Putamen (tissue), 1 donor: ENCODE measurements at places on chromosomes 6 and 20.

GRCh38 chr6:126170978-126171382 lies 168.9 kb upstream of the CENPW start:
- DNase-seq: no peak

DNA sequence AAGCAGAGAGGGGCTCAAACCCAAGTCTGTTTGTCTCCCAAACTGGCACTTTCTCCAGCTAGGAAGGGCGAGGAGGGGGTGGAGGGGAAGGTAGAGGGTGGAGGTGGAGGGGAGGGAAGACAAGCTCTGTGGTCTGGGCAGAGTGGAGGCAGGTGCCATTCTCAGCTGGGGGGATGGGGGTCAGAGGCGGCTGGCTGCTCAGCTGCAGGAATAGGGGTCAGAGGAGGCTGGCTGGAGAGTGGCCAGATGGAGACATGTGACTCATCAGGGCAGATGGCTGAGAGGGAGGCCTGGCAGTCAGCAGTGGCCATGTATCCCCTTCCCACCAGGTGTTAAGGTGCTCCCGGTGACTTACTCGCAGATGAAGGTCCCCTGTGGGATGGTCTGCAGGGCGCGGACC lies 3.5 kb upstream of the SLC44A4 start:
- no peak for DNase-seq

- DNase-seq: no peak
Observed at GRCh38 chr6:99711302-99711701, 104.7 kb downstream of the PRDM13 start.

GRCh38 chr20:63060057-63060991 lies 53.6 kb upstream of the BHLHE23 start:
- DNase-seq: no peak

DNA sequence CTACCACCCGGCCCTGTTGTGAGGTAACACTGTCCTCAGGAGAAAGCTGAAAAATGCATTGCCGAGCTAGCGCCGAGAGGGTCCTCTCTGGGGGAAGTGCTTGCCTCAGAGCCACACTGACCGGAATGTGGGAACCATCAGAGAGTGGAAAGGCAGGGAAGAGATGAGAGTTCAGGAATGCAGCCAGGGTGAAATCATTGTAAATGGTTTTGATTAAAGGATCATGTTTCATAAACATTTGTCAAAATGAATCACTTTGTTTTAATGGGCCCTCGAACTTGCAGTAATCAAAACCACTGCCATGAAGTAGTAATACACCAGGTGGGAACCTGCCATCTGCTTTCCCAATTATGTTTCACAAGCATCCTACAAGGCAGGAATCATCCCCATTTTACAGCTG lies 16.9 kb upstream of the IL17F start:
- DNase-seq: no peak

DNA sequence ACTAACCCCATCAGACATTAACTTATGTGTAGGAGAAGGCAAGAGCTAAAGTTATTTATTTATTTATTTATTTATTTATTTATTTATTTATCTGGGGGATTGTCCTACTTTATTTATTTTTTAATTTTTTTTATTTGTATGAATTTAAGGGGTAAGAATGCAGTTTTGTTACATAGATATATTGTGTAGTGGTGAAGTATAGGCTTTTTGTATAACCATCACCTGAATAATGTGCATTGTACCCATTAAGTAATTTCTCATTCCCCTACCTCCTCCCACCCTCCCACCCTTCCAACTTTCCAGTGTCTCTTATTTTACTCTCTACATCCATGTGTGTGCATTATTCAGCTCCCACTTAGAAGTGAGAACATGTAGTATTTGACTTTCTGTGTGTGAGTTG lies 51.6 kb downstream of the SPTLC3 start:
- DNase-seq: no peak

DNA sequence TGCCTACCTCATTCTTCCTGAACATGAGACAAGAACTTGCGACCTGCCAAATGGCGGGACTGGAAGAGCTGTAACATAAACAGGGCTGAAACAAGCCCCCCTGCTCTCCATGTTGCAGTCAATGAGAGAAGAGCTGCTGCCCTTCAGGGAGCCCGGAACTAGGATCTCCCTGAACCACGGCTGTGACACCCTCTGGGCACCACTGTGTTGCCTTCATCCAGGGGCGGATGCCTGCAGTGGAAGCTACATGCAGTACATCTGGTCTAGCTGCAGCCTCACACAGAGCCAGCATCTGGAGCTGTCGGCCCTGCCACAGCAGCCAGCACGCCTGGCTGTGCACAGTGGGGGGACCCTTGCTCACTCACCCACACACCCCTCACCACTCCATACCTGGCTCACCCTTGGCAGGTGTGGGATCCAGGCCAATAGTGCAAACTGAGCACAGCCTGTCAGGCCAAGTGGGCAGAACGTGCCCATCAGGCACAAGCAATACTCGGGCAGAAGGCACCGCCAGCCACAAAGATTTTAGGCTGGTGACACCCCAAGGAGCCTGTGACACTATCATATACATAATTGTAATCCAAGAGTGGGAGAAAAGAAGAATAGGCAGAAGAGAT lies 451.3 kb downstream of the HTR1B start:
- no peak for DNase-seq

GRCh38 chr20:50537546-50538201 lies 27.5 kb downstream of the PTPN1 start:
- DNase-seq: no peak

GRCh38 chr6:71310261-71310660 lies 21.6 kb downstream of the OGFRL1 start:
- DNase-seq: no peak

- no peak for DNase-seq
Observed at GRCh38 chr6:14762077-14762476, 483.8 kb upstream of the JARID2 start.

DNA sequence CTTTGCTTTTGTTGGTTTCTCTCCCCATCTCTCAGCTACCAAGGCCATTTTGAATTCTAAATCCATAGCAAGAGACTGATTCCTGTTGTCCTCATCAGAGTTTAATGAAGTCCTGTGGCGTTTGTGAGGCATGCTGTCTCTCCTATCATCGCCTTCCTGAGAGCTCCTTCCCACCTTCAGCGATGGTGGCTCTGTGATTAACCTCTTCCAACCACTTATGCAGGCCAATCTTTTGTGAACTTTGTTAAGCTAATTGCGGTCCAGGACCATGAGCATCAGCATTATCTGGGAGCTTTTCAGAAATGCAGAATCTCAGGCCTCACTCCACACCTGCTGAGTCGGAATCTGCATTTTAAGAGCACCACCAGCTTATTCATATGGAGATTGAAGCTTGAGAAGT lies 272.5 kb upstream of the CDYL start:
- no peak for DNase-seq

GRCh38 chr20:43916073-43916880 lies 1.6 kb downstream of the TOX2 start:
- DNase-seq: no peak

DNA sequence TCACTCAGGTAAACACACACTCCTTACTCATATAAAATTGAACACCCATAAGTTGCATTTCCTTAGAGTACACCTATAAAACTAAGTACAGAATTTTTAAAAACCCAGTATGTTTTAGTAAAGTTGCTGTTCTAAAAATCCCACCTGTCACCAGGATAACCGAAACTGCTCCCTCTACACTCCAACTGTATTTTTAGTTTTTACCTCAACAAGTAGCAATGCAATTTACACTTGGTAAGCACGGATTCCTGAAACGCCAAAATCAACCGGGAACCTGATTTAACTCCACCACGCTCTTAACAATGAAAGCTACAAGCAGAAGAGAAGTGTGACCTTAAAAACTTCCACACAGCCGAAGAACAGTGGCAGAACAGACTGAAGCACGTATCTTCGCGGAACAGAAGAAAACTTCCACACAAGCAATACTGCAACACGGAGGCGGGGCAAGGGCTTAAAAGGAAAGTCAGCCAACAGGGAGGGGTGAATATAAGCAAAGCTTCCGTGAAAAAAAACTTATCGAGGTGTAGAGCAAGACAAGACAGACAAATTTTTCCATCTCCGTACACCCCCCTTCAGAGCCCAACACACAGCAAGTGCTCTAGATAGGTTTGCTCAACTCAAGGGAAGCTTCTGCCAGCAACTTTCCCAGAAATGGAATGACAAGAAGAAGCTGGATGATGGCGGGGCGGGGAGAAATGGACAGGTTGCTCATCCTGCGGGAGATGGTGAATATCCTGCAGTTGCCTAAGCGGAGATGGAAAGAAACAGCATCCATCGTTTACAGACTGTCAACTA lies 1.4 kb downstream of the STAU1 start:
- DNase-seq: peak; percentile 47

GRCh38 chr6:90098627-90099026 lies 198.0 kb downstream of the BACH2 start:
- DNase-seq: no peak

- DNase-seq: no peak
Observed at GRCh38 chr6:4635666-4636065, 140.5 kb upstream of the CDYL start.

DNA sequence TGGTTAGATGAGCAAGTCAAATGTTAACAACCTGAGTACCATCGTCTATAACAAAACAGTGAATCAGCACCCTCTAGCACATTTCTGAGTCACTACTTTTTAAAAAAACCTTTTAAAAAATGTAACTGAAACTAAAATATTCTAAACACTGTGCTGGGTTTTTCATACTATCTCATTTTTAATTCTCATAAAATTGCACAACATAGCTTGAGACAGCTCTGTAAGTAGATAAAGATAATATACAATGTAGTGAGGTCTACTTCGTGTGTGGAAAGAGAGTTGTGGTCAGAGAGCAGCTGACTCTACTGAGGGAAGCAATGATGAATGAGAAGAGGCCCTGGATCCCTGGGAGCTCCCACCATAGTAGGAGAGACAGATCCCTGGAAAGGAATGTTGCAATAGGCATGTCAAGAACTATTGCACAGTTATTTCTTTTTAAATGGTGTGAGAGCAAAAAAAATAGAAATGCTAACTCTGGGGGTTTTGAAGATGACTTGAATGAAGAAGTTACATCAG lies 13.6 kb upstream of the CALHM6 start:
- no peak for DNase-seq

- DNase-seq: peak; percentile 57
Observed at GRCh38 chr20:40506537-40506939, 182.5 kb downstream of the MAFB start.

- DNase-seq: no peak
Observed at GRCh38 chr6:6351511-6352025, 31.1 kb upstream of the F13A1 start.

GRCh38 chr20:19932170-19932667 lies 84.9 kb upstream of the NAA20 start:
- no peak for DNase-seq

DNA sequence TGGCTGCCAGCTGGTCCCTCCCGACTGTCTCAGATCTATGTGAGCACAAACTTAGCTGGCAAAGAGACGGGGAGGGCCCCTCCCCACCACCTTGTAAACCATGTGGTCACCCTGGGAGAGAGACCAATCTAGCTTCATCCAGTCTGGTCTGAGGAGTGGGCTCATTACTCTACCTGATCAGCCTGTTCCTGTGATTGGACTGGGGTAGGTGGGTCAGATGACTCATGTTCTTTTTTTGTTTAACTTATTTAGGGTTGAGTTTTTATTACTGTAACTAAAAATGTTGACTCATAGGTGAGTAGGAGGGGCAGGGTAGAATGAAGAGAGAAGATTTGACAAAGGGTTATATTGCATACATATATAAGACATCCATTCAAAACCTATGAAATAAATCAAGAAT lies 4.7 kb downstream of the GSTA4 start:
- no peak for DNase-seq

DNA sequence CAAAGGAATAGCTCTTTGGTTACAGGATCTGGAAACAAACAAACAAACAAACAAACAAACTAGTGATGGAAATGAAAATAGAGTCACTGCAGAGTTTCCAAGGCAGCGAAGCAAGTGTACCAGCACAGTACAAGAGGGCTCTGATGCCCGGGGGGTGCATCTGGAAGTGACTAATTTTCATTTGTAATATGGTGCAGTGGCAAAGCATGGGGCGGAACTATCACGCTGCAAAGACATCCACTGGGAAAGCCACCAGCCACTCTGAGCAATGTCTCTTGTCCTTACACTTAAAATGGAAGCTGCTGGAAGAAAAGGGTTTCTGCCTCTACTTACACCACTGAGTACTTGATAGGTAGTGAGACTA lies 44.4 kb upstream of the NEDD9 start:
- DNase-seq: no peak

DNA sequence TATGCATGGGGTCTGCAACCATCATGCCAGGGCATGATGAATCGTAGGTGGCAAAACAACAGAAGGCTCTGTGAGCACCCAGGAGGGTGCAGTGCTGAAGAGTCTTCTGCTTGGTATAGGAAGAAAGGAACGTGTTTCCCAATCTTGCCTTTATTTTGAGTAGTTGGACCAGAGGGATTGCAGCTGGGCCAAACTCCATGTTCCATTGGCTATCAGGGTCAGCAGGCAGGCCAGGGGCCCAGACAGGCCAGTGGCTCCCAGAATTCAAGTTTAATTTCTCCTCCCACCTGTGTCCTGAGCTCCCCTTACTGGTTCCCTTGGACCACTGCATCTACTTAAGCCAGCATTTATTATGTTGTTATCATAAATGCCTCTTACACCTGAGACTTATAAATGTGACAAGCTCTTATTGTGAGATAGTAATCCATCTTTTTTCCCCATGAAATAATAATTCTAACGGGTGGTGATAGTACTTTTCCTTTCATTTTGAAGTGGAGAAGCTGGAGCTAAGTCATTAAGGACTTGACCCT lies 918 bp upstream of the TRIM38 start:
- no peak for DNase-seq

DNA sequence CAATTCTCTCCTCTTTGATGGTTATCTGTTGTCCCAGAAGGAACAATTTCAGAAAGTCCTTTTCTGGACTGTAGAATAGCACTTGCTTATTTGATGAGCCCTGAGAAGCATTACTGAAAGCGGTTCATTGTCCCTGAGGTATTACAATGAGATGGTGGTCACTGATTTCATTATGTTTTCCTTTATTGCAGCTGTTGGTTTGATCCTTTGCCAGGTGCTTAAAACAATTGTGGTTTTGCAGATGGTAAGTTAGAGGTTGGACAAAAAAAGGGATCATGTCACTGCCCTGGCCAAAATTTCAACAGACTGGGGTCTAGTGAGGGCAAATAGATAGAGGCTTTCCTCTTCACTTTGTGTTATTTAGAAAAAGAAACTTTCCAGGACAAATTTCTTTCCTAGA lies 61.9 kb downstream of the ESR1 start:
- DNase-seq: no peak

GRCh38 chr20:6663751-6664388 lies 103.6 kb upstream of the BMP2 start:
- no peak for DNase-seq

GRCh38 chr6:137798261-137798660 lies 68.8 kb upstream of the TNFAIP3 start:
- DNase-seq: no peak
